ENCODE measurements at places on chromosomes 11 and 22.

GRCh38 chr11:27348340-27348873 is 14.6 kb downstream of the CCDC34 start:
- no peak for DNase-seq

DNA sequence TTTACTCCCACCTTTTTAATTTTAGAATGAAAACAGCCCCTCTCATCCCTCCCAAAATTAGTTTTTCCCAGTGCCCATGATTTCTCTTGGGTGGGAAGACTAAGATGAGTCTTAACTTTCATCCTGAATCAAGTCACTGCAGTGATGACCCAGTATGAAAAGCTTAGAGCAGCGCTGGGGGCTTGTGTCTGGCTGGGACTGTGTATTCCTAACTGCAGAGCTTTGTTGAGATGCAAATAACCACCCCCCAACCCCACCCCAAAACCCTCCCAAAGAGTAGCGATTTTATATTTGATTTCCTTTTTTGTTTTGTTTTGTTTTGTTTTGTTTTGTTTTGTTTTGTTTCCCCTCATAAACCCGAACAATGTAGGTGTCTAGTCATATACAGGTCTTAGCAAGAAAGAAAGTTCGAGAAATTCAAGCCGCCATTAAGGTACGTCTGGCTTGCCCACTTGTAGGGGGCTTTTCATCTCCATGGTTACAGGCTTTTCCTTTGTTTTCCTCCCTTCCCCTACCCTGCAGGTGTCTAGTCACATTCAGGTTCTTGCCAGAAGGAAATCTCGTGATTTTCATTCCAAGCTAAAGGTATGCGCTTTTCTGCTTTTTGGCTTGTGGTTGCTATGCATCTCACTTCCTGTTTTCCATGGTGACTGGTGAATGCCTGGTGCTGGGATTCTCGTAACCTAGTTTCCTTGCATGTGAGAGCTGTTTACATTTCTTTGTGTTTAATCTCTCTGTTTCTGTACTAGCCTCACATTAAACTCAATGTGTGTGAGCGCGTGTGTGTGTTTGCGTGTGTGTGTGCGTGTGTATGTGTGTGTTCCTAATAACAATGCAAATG is 144.6 kb upstream of the RASSF10 start:
- peak; percentile 26 for DNase-seq

GRCh38 chr11:32316858-32317642 is 118.3 kb downstream of the WT1 start:
- no peak for DNase-seq

DNA sequence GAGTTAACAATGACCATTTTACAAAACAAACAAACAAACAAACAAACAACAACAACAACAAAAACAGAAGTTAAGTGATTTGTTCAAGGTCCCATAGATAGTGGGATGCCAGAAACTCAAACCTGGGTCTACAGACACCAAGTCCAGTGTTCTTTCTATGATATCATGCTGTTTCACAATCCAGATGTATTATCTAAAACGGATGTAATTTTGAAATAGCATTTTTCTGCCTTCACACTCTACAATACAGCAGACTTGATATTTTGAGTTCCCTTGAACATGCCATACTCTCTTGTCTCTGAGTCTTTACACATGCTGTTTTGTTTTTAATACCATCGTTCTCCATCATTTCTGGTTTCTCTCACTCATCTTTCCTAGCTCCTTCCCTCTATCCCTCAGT is 104.5 kb downstream of the RELT start:
- DNase-seq, result no peak

DNA sequence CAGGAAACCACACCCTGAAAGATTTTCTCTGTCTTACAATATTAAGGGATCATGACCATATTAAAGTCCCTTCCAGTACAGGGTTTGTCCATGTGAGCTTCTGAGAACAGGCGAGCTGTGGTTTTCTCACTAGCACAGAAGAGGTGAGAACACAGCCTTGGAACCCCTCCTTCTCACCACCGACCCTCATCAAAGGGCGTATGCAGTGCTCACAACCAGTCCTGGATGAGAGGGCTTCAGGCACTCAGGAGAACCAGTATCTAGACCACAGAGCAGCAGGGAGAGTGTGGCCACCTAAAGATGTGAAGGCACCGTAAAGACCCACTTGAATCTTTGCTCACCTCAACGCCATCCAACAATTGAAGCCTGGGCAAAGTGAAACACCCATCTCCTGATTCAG is 397.0 kb downstream of the ETS1 start:
- DNase-seq, result no peak

DNA sequence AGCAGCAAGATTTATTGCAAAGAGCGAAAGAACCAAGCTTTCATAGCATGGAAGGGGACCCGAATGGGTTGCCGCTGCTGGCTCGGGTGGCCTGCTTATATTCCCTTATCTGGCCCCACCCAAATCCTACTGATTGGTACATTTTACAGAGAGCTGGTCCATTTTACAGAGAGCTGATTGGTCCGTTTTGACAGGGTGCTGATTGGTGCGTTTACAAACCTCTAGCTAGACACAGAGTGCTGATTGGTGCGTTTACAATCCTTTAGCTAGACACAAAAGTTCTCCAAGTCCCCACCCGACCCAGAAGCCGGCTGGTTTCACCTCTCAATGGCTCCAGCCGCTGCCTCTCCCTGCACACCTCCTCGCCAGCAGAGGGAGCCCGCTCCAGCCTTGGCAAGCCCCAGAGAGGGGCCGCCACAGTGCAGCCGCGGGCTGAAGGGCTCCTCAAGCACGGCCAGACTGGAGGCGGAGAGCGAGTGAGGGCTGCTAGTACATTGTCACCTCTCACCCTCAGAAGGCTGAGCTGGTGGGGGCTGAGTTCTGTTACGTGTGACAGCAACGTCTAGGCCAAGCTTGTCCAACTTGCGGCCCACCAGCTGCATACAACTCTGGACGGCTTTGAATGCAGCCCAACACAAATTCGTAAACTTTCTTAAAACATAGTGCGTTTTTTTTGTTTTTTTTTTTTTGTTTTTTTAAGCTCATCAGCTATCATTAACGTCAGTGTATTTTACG is 8.7 kb downstream of the PTH start:
- peak; percentile 41 for DNase-seq

GRCh38 chr22:24417200-24417599 is 10.2 kb upstream of the ADORA2A start:
- no peak for DNase-seq

GRCh38 chr22:36486619-36487384 is 5.4 kb upstream of the TXN2 start:
- peak; percentile 9 for DNase-seq

DNA sequence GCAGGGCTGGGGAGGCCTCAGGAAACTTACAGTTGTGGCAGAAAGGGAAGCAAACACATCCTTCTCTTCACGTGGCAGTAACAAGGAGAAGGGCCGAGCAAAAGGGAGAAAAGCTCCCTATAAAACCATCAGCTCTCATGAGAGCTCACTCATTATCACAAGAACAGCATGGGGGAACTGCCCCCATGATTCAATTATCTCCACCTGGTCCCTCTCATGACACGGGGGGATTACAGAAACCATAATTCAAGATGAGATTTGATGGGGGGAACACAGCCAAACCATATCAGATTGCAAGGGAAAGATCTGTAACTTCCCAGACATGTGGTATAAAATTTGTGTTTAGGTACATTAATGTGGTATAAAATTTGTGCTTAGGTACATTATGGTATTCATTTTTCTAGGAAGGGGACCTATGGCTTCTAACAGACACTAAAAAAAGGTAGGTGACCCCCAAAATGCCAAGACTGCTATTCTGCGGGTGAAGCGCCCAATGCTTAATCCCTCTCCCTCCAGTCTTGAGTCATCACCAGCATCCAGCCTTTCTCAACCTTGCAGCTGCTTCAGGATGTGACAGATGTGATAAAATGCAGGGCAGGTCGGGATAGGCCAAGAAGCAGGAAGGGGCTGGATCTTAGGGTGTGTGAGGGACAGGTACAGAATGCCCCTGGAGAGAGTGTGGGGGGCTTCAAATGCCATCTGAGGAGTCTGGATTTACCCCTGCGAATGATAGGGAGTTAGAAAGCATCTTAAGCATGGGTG is 57.7 kb upstream of the AMPD3 start:
- no peak for DNase-seq

- peak; percentile 2 for DNase-seq
These were observed 418.6 kb downstream of the FAM181B start for GRCh38 chr11:82315093-82315492.

DNA sequence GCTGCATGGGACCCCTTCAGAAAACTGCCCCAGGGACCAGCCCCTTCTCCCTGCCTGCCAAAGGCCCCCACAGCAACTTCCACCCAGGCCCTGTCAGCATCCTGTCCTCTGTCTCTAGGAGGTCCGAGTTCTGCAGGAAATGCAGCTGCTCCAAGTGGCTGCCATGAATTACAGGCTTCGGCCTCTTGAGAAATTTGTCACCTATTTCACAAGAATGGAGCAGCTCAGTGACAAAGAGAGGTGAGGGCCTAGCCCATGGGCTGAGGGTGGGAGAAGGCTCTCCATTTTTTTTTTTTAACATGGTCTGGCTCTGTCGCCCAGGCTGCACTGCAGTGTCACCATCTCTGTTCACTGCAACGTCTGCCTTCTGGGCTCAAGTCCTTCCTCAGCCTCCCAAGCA is 7.3 kb downstream of the RGL4 start:
- no peak for DNase-seq

- DNase-seq, result peak; percentile 11
These were observed 420.0 kb downstream of the CTTN start for GRCh38 chr11:70818351-70818750.

DNA sequence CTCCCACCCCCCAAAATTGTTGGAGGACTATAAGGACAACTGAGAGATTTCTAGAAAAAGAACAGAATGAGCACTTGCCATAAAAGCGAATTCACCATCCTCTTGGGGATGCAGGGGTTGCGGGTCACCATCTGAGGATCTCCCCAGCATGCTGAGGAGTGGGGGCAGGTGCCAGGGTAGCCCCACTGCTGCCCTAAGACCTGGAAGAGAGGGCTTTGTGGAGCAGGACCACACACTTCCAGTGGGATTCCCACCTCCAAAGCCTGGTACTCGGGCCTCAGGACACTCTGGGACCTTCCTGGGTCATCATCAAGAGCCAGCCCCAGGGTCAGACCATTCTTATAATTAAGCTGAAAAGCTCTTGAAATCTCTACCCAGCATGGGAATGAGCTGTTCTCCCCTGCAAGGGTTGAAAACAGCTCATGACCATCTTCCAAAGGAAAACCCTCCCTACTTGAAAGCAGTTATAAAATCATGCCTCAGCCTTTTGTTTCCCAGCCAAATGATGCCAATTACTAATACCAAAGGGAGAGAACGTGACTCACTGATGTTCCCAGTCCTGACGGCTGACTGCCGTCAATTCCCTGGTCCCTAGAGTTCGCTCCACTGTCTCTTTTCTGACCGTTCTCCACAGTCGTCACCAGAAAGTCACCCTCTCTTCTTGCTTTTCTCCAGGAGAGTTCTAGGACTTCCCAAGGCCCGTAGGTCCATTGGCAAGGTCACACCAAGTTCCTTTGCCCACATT is 76.8 kb upstream of the CREB3L1 start:
- DNase-seq, result no peak

- no peak for DNase-seq
These were observed 298.2 kb downstream of the DDX10 start for GRCh38 chr11:108963118-108963517.

DNA sequence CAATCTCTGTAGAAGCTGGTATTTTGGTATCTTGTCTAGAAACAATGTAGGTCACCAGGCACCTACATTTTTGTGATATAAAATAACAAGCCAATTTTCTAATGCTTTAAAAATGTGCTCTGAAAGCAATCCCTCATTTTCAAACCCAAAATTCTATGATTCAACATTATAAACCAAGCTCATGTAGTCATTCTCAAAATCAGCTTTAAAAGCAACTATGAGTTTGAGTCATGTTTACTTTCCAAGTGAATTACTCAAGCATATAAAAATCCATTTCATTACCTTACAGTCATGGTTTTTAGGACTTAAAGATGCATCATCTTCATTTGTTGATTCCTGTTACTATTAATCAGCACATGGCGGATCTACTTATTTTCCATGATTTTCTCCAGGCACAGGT is 216.4 kb downstream of the GRM5 start:
- DNase-seq, result no peak

GRCh38 chr11:9269492-9270013 is 4.4 kb upstream of the DENND5A start:
- no peak for DNase-seq

GRCh38 chr11:112786886-112787530 is 174.2 kb upstream of the NCAM1 start:
- DNase-seq, result no peak

- no peak for DNase-seq
These were observed 70.0 kb downstream of the SGSM1 start for GRCh38 chr22:24875862-24876506.

DNA sequence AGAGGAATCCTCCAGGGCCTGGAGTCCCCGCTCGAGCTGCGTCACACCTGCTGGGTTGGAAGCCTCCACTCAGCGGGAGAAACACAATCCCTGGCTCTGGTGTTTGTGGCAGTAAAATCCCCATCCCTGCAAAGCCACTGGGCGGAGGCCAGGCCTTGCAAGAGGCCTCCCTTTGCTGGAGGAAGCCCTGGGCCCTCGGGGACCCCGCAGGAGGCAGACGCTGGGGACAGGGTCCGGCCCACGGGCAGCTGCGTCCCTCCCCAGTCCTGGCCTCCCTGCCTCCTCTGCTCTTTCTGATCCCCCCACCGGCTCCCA is 194.7 kb downstream of the BRD1 start:
- DNase-seq, result no peak

DNA sequence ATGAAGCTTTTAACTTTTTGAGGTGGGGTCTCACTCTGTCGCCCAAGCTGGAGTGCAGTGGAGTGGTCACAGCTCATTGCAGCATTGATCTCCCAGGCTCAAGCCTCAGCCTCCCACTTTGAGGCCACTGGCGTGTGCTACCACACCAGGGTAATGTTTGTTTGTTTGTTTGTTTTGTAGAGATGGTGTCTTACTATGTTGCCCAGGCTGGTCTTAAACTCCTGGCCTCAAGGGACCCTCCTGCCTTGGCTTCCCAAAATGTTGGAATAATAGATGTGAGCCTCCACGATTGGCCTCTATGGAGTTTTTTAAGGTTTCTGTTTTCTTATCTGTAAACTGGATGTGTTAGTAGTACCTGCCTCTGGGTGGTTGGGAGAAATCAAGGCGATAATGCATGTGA is 41.4 kb downstream of the MED15 start:
- no peak for DNase-seq

DNA sequence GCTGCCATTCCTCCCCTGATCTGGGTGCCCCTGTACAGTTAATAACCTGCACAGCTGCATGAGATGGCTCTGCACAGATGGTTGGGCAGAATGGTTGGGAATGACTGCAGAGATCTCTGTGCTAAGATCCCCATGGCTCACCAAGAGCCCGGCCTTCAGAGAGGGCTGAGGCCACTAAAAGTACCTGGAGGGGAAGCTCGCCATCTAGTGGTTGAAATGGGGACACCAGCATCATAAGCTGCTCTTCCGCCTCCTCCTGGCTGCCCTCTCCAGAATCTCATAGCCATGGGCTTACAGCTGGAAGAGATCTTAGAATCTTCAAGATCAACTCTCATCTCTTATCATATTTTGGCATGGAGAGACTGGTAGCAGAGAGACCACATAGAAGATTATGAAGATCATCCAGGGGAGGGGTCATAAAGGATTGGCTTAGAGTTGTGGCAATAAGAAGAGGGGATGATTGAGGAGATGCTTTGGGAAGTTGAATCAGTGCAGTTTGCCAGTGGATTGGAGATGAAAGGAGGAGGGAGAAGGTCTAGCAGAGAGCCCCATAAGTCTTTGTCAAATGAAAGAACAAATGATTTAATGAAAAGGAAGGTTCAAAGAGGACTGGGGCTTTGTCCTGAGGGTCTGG is 22.0 kb upstream of the TLCD5 start:
- DNase-seq, result peak; percentile 88

GRCh38 chr11:133892584-133893380 is 47.5 kb upstream of the SPATA19 start:
- no peak for DNase-seq
